ENCODE measurements at places on chromosomes 1 and 21.
A peak's percentile ranks its signal among the peaks of the same experiment; 100 is the strongest.

- no peak for DNase-seq
These were observed 4.1 kb upstream of the TMCO1 start for GRCh38 chr1:165772739-165773138.

GRCh38 chr1:184019506-184019905 is 18.0 kb downstream of the COLGALT2 start:
- no peak for DNase-seq

GRCh38 chr1:47623557-47623940 is 185.7 kb downstream of the FOXD2 start:
- no peak for DNase-seq

DNA sequence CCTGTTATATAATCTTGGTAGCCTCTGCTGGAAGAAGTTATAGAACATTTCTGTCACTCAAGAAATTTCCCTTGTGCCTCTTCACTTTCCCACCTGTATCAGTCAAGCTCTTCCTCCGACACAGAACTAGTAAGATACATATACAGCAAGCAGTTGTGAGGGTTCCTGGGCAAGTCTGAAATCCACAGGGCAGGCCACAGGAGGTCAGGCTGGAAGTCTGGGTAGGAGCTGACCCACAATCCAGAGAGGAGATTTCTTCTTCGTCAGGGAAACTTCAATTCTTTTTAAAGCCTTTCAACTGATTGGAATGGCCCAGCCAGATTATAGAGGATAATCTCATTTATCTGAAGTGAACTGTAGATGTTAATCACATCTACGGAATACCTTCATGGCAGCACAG is 96.4 kb upstream of the FMN2 start:
- DNase-seq, result no peak

DNA sequence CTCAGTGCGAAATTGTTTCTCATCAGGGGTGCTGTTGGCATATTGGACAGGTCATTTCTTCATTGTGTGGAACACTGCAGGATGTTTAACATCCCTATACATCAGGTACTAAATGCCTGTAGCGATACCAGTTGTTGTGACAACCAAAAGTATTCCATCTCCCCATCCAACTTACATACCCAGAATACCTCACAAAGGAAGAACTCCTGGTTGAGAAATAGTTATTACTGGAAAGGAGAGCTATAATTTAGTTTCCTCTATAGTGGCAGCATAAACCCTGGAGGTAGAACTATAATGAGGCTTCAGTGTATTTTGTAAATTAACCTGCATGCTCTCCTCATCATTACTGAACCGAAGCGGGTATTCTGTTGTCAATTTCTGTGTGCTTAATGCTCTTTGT is 45.1 kb downstream of the IVNS1ABP start:
- no peak for DNase-seq

DNA sequence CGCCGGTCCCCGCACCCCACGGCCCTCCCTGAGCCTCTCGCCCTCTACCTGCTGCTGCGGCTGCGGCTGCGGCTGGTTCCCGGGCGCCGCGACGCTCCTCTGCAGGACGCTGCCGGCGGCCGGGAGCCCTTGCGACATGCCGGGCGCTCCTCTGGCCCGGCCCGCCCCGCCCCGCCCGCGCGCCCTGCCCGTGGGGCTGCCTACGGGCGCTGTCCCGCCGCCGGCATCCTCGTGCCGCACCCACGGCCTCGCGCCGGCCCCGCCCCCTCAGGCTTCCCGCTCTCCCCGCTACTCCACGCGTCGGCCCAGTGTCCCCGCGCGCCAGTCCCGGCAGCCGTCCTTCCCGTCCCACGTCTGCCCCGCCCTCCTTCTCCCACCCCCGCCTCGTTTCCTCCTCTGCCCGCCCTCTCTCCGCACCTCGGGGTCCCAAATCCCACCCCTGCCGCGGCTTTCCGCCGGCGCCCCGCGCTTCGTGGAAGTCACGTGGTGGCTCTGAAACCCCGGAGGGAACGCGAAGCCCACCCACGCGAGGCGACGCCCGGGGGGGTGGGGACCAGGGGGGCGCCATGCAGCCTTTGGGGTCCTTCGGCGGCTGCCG is at the start of gene BATF3:
TSS of gene BATF3 (minus strand) at position 216 of the 598 bp plus-strand sequence. CDS start at position 138, 78 bp downstream.
- DNase-seq, result no peak

DNA sequence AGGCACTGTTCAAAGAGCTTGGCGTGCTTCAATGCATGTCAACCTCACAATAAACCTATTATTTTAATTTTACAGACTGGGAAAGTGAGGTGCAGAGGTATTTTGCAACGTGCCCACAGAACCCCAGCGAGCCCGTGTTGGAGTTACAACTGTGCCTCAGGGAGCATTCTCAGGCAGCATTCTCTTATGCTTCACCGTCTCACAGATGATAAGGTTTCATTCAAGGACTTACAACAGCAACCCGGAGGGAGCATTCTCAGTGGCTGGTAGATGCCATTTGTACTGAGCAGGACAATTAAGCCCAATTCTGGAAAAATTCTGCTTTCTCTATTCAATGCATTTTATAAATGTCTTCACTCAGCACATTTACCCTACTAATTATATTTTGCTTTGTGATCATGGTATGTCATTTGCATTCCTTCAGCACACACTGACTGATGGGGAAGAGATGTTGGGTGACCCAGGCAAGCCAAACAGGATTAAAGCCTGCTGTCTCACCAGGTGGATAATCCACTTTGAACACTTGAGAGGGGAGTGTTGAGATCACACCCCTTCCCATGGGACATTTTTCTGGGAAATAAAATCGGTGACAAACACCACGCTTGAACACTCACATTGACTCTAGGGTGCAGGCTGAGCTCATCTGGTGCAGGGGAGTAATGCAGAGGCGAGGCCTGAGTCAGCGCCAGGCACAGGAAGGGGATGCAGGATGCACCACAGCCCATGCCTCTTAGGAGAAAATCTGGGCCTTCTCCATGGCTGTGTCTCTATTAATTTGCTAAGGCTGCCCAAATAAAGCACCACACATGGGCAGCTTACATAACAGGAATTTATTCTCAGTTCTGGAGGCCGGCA is 113.9 kb downstream of the CLIC6 start:
- DNase-seq, result no peak

- DNase-seq, result no peak
These were observed 16.6 kb upstream of the SLC2A5 start for GRCh38 chr1:9086045-9086444.

- DNase-seq, result no peak
These were observed 11.8 kb upstream of the RPL5 start for GRCh38 chr1:92820024-92820423.

GRCh38 chr1:244280201-244280600 is 171.5 kb downstream of the ADSS2 start:
- no peak for DNase-seq

DNA sequence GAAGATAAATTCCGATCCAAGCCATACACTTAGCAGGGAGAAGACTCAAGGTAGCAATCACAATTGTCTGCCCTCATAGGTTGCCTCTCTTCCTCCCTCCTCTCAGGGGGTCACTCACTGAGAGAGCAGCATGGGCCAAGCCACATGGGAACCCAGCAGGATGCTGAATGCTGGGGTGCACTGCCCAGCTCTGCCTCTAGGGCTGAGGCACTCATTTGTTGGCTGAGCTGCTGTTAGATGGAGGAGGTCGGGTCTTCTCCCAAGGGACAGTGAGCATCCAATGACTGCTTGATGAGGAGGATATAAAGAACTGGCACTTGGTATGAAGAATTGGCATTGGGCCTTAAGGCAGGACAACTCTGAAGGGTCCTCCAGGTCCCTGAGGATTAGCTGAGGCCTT is 418.8 kb downstream of the SIPA1L2 start:
- peak; percentile 4 for DNase-seq

DNA sequence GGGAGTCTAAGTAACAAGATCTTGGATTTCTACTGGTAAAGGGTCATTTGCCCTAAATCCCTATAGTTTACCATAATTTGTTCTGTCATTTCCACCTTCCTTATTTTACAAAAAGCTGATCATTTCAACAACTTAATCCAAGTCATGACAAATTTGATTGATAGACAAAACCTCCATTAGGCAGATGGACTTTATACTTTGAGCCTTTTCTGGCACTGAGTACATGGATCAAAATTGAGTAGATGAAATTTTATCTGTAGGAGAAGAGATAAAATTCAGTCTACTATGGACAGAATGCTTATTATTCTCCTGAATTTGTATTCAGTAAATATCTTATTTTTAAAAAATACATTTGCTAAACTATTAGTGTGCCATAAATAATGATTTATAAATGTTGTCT is 62.6 kb upstream of the NRIP1 start:
- no peak for DNase-seq

DNA sequence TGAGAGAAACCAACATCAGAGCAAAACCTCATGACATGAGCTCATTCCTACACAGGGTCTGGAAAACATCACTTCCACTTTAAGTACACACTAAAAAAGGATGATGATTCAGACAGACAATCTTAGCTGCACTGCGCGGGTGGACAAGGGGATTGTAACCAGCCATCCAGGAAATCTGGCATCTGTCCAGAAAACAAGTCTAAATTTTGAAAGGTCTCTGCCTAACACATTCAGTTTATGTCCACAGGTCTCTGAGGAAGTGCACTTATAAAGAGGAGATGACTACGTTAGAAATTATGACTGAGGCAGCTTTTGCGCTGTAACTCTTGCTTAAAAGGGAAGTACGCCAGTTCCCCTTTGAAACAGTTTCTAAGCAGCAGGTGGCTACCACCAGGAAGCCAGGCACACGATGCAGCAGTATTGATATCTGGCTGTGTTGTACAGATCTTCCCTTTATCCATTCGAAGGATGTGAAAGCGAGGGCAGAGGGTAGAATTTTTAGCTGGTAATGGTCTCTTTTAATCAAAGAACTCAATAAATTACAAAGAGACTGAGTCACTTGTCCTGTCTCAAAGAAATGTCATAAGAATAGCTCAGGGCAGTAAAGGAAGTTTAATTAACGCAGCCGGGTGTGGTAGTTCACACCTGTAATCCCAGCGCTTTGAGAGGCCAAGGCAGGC is 128.0 kb downstream of the SETD4 start:
- DNase-seq, result peak; percentile 41

GRCh38 chr1:234936612-234937389 is 191.8 kb downstream of the TOMM20 start:
- DNase-seq, result no peak

DNA sequence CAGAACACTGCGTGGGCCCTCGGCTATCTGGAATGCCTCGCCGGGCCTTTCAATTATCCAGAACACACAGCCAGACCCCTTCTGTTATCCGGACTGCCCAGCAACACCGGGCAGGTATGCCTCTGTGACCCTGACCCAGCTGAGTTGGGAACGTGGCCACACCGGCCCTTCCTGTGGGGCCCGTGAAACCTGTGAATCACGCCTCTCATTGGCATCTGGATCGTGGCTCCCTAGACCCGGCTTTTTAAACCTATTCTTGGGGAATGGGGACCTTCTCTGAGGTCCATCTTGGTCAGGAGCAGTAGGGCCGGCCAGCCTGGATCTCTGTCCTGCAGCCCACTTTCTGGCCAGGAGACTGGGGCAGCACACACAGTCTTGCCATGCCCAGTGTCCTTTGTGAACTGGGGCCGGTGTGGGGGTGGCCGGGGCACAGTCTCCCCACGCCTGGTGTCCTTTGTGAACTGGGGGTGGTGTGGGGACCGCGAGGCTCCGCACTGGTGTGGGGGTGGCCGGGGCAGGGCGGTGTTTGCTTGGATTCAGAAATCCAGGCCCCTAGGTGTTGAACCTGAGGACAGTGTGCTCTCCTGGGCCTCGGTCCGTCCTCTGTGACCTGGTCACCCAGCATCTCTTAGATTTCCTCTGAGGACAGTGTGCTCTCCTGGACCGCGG is 11.1 kb downstream of the COL18A1 start:
- no peak for DNase-seq

DNA sequence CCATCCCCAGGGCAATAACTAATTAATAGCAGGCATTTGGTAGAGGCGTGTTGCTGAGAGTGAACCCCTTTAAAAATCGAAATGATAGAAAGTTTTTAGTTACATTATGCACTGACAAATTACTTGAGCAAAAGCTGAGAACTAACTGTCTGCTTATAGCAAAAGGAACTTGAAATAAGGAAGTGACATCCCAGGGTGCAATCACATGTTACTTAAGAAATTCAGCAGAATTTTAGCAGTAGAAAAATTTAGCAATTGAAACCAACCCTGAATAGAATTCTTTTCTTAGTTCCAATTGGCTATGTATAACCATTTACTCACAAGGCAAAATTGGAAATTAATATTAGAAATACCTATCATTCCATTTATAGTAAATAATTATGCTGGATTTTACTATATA is 139.5 kb upstream of the SAMSN1 start:
- DNase-seq, result no peak

GRCh38 chr1:75392278-75392677 is 218.6 kb downstream of the SLC44A5 start:
- no peak for DNase-seq

GRCh38 chr1:6969106-6969505 is 183.9 kb downstream of the CAMTA1 start:
- no peak for DNase-seq

- DNase-seq, result no peak
These were observed 40.3 kb downstream of the NPHP4 start for GRCh38 chr1:5951846-5952410.

GRCh38 chr1:16009030-16009460 is 5.0 kb downstream of the SRARP start:
- DNase-seq, result peak; percentile 57

DNA sequence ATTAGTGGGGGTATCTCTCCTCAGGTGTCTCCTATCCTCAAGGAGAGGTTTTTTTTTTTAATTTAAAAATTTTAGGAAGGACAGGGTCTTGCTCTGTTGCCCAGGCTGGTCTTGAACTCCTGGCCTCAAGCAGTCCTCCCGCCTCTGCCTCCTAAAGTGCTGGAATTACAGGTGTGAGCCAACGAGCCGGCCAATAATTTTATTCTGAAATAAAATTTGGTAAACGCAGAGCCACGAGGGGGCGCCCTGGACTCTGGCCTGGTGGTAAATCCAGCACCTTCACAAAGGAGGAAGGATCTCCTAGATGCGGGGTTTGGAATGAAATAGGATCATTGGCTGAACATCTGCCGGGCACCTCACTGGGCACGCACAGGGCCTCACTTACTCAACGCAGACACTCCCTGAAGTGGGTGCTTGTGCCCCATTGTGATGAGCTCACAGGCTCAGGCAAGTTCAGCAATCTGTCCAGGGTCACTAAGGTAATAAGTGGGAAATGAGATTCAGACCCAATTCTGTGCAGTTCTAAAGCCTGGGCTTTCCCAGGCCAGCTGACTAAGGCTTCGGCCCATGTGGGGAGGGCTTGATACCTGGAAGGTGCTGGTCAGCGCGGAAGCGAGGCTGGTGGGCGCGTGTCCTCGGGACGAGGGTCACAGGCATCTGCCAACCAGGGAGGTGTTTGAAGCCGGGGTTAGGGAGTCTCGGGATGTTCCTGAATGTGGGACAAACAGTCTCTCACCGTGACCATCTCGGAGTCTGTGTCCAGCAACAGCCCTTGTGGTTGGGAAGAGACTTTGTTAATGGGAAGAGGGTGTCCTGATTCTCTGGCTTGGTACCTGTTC is 32.7 kb upstream of the ETV3 start:
- DNase-seq, result no peak

DNA sequence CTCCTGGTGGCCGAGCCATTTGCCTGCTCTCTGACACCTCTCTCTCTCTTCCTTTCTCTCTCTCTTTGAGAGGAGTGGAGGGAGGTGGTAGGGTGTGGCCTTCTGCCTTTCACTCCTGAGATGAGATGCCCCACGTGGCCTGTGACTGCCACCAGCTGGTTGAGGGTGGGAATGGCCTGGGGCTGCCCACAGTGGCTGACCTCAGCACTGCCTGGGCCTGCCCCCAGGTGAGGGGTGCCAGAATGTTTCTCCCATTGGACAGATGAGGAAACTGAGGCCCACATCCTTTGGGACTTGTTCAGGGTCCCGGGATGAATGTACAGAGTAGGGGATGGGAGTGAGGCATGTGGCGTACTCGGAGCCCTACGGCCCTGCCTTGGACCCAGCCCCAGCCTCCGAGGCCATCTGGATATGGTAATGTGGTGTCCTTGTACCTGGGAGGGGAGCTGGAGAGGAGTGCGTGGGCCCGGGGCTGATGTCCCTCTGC is 12.7 kb upstream of the C1orf167 start:
- no peak for DNase-seq
